Chondrocyte (in vitro differentiated cells): ENCODE measurements at places on chromosomes 4 and X. TPM values are rescaled to one million over a fixed set of nuclear protein-coding genes. Genes with fewer than 3 reads are reported as not detected.

DNA sequence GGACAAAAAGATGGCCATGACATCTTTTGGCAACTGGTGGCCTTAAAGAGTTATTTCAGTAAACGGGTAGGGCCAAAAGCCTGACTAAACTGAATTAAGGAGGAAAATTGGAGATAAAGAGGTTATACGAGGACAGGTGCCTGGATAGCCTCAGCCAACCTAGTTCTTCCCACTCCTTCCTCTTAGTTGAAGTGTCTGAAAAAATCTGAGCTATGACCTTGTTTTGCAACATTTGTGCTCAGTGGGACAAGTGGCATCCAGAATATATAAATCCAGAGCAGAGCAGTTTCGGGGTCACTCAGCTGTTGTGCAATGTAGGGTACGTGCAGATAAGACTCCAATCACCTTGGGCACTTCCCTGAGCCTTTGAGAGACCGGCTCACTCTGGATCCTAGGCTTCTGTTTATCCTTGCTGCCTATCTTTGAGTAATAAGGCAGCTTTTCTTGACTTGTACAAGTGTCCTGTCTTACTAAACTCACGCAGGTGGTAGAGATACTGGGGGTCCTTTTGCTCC, 50.2 kb upstream of the MORC4 start:
- no peak for DNase-seq

The GPRIN3 gene
- total RNA-seq = 0.03 to 0.10 TPM (median 0.10 TPM) in 3 replicates

- DNase-seq = no peak
These were observed 104.7 kb downstream of the MGST2 start for GRCh38 chr4:139770361-139770760.

GRCh38 chr4:184012937-184013336, 107.8 kb downstream of the STOX2 start:
- no peak for DNase-seq
